ENCODE measurements at places on chromosomes 4 and X. TPM values are rescaled to one million over a fixed set of nuclear protein-coding genes. Genes with fewer than 3 reads are reported as not detected.
A peak's percentile ranks its signal among the peaks of the same experiment; 100 is the strongest.

The VCX gene
- total RNA-seq: not detected

The LEF1 gene
- 0.46 TPM for total RNA-seq

The HAND2 gene
- total RNA-seq: not detected

The KIT gene
- 39.7 TPM for total RNA-seq

The NEIL3 gene
- total RNA-seq: 6.9 TPM

DNA sequence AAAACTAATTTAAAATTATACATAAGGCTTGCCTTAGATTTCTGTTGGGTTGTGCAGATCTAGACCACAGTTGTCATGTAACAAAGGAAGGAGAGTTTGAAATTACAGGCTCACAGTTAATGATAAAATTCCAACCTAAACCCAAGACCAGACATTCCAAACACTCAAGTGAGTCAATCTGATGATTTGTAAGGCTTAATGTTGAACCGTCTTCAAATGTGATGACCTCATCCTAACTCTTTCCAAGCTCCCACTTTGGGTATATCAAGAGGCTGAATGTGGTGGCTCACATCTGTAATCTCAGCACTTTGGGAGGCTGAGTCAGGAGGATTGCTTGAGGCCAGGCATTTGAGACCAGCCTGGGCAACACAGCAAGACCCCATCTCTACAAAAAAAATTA is 149.2 kb downstream of the TBL1X start:
- no peaks in the 10 kb centered on the region for H3K27me3 ChIP-seq
- H3K4me3 ChIP-seq: no peak overlapping the region
- no peaks in the 10 kb centered on the region for H3K36me3 ChIP-seq
- H3K4me1 ChIP-seq: peaks cover 16% of the 10 kb centered on the region

DNA sequence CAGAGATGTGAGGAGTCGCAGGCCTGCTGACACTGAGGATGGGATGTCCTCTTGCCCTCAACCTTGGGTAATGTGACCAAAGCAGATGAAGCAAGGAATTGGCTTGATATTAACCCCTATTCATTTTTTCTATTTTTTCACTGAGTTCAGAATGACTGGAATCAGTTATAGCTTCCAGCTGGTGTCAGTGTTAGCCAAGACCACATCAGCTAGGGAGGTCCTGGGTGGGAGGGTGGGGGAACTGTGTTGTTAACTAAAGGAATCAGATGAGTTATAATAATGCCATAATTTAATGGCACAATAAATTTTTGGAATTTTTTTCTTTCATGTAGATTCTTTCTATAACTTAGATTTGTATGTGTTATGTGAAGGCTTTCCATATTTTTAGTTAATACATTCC is 91.9 kb downstream of the EGF start:
- no peaks in the 10 kb centered on the region for H3K4me1 ChIP-seq
- no peak for DNase-seq
- H3K4me3 ChIP-seq: no peak overlapping the region
- H3K27me3 ChIP-seq: peaks cover 7% of the 10 kb centered on the region
- H3K27ac ChIP-seq: no peak overlapping the region

DNA sequence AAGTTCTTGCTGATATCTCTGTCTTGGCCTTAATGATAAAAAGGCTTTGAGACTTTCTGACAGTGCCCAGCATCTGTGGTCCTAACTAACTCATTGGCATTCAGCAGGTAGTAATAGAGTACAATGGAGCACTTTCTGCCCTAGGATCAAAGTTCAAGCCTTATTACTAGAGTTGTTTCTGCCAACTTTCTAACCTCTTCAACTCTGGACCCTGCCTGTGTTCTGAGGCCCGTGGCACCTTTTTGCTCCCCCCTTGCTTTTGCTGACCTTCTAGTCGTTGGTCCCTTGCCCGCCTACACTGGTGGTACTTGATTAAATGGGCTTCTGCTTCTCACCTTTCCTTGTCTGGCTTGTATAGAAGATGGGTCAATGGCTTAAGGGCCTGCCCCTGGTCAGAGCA is 126.3 kb downstream of the PPARGC1A start:
- no peaks in the 10 kb centered on the region for H3K4me1 ChIP-seq
- no peak overlapping the region for H3K4me3 ChIP-seq
- H3K27ac ChIP-seq: no peak overlapping the region
- no peaks in the 10 kb centered on the region for H3K27me3 ChIP-seq
- no peaks in the 10 kb centered on the region for H3K36me3 ChIP-seq

GRCh38 chr4:143186212-143186611 is 1.5 kb downstream of the USP38 start:
- peaks cover 36% of the 10 kb centered on the region for H3K4me1 ChIP-seq
- H3K27ac ChIP-seq: peak overlapping the region; percentile 62
- peaks cover 6% of the 10 kb centered on the region for H3K36me3 ChIP-seq

- no peak overlapping the region for H3K4me3 ChIP-seq
- H3K4me1 ChIP-seq: no peaks in the 10 kb centered on the region
- no peaks in the 10 kb centered on the region for H3K36me3 ChIP-seq
- H3K27ac ChIP-seq: no peak overlapping the region
- H3K27me3 ChIP-seq: no peaks in the 10 kb centered on the region
Observed at GRCh38 chr4:42235304-42236021, 83.0 kb upstream of the BEND4 start.

- no peaks in the 10 kb centered on the region for H3K36me3 ChIP-seq
- H3K4me3 ChIP-seq: peak overlapping the region; percentile 63
- H3K27ac ChIP-seq: no peak overlapping the region
Observed at GRCh38 chr4:118849867-118850487, 14.1 kb upstream of the SEC24D start.

DNA sequence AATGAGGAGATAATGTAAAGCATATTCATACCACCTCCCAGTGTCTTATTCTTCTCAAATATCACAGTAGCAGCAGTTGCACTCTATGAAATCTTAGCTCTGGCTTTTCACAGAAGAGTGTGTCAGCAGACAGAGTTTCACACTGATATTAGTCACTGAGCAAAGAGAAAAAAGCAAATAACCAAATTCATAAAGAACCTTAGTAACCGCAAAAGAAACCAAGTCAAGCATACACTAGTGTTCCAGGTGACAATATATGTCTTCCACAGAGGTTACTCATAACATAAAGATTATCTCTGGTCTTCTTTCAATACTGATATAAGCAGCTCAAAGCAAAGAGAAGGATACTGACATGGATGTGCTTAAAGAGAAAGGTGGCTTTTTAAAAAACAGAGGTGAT is 181.7 kb upstream of the EDNRA start:
- H3K27ac ChIP-seq: no peak overlapping the region
- H3K4me1 ChIP-seq: no peaks in the 10 kb centered on the region
- DNase-seq: no peak

DNA sequence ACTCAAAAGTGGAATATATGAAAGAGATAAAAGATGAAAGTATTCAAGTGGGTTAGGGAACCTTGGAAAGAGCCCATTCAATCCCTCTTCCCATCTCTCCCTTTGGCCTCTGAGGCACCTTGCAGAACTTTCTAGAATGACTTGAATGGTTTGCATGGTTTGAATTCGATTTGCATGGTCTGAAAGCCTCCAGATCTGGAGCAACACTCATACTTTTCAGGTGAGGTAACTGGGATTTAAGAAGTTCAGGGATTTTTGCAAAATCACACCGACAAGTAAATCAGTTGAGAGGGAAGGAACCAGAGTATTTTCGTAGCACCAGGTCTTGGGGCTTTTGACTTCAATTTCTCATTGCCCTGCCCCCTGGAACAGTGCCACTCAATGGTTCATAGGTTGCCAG is 476.0 kb upstream of the FTHL17 start:
- no peaks in the 10 kb centered on the region for H3K27me3 ChIP-seq
- peaks cover 14% of the 10 kb centered on the region for H3K4me1 ChIP-seq
- H3K36me3 ChIP-seq: no peaks in the 10 kb centered on the region
- H3K27ac ChIP-seq: no peak overlapping the region
- DNase-seq: no peak

- DNase-seq: no peak
- no peaks in the 10 kb centered on the region for H3K4me1 ChIP-seq
- no peak overlapping the region for H3K4me3 ChIP-seq
Observed at GRCh38 chrX:36510736-36511135, 497.4 kb upstream of the FAM47C start.

DNA sequence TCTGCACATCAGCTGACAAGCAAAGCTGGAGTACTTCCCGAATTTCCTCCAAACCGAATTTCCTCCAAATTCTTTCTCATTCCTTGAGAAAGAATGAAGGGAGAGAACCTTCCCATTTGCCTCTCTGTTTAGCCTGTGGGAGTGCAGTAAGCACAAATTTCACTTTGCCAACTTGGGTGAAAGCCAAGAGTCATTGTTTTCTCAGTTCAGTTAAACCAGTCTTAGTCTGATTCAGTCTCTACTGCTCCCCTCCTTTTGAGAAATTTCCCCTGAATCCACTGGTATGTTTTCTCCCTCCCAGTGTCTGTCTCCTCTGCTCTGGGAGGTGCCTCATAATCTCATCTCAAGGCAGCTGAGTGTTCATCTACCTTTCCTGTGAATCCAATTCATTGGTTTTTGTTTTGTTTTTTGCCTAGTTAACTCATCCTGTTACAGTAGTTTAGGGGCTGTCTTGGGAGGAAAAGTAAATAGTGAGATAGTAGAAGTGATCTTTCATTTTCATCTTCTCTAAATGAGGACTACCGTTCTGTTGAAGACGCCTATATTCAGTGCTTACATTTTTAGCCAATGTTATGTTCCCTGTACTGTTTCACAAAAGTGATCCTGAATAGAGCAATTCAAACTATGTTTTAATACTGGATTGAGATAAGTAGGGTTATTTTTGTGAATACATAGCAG is 49.0 kb downstream of the SYTL5 start:
- no peaks in the 10 kb centered on the region for H3K36me3 ChIP-seq
- no peaks in the 10 kb centered on the region for H3K27me3 ChIP-seq
- peak; percentile 67 for DNase-seq
- H3K27ac ChIP-seq: no peak overlapping the region
- peaks cover 7% of the 10 kb centered on the region for H3K4me1 ChIP-seq
- H3K4me3 ChIP-seq: no peak overlapping the region

All from endothelial cell of umbilical vein (primary cell).